Stimulated activated CD8-positive, alpha-beta memory T cell treated with anti-CD3 and anti-CD28 coated beads, Interleukin-4, amount 100 ng/mL, for 4 hours (primary cell): ENCODE measurements at places on chromosomes 6 and 20.

DNA sequence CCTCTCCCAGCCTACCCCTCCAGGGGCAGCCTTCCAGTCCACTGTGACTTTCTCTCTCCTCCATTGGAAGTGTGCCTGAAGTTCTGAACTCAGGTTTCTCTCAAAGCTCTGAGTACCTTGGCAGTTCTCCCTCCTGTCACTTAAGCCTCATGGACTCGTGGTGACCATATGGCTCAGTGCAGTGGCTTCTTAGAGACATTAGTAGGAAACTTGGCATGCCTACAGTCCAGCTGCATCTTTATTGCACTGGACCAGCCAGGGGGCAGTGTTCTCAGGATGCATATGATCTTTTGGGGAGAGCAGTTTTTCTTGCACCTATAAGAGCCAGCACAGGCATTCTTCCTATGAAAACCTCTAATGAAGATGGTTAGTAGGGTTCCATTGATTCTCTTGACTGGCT, 47.5 kb upstream of the KCNK16 start:
- DNase-seq, result no peak

- no peak for DNase-seq
These were observed 815.2 kb downstream of the QKI start for GRCh38 chr6:164229716-164230115.

- DNase-seq, result no peak
These were observed 83.0 kb downstream of the SCAND1 start for GRCh38 chr20:35871259-35871771.

DNA sequence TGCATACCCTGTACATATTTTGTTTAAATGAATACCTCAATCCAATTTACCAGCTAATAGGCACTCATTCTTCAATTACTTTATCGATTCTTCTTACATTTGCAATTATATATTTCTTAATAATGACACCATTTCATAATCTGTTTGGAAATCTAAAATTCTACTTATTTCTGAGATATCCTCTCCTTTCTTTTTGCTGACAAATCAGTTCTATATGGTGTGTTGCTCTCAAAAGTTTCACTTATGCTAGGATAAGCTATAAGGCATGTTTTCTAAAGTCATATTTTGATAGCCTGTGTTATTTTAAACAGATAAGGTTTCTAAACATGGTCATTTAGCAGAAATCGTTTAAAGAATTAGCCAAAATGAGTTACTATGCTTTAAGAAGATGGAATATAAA, 140.6 kb upstream of the GJE1 start:
- DNase-seq, result no peak

GRCh38 chr20:18527836-18528235, 20.1 kb downstream of the SEC23B start:
- no peak for DNase-seq

- DNase-seq, result no peak
These were observed 5.8 kb upstream of the EEF1E1 start for GRCh38 chr6:8108031-8108660.

DNA sequence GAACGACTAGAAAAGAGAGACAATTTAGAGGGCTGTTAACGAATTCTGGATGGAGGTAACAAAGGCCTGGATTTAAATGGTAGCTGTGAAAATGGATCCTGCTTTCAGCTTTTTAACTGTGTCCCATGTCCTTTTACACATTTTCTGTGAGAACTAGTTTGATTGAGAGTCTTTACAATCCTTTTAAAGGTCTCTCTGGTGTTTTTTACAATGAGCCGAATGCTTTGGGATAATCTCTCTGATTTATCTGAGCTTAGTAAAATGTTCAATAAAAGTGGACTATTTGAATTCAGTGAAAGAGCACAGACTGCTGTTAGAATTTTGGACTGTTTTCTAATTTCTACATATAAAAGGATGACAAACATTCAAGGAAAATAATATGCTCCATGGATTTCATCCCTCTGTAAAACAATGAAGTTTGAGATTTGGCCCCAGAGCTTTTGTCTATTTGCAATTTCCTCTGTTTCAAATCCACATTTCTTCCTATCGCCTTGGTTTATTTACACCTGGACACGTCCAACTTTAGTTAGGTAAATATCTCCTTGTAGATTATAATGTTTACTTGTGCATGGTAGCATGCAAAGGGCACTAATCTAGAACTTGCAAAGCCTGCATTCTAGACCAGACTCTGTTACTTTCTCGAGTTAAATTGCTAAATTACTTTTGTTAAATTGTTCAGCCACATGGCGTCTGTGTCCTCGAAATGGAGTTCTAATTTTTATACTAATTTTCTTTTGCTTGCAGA, 871.0 kb upstream of the CITED2 start:
- DNase-seq, result no peak

DNA sequence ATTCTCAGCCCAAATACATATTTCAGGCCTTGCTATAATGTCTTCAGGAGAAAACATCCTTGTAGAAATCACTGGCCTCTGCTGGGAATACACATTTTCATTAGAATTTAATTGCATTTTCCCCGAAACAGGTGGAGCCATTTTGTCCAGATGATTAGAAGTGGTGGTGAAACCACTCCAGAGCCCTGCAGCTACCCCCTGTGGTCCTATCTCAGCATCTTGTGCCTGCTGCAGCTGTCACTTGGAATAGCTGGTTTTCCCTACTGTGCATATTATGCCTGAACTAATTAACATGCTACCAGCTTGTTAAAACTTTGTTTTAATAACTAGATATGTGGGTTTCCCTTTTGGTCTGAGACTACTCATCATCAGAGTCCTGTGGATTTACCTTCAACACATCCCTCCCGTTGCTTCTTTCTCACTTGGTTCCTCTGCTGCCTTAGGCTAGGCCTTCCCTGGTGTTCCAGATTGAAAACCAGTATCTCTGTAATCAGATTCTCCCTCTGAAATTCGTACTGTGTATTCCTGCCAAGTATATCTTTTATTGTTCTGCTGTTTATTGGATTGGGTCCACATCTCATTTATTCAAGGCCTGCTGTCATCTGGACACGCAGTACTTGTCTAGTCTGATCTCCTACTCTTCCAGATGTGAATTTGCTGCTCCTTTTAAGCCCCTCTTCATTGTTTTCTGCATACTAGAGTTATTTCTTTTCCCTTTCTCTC, 15.2 kb downstream of the DNAH8 start:
- no peak for DNase-seq

- DNase-seq, result no peak
These were observed 11.1 kb upstream of the ELOVL2 start for GRCh38 chr6:11055127-11055627.

DNA sequence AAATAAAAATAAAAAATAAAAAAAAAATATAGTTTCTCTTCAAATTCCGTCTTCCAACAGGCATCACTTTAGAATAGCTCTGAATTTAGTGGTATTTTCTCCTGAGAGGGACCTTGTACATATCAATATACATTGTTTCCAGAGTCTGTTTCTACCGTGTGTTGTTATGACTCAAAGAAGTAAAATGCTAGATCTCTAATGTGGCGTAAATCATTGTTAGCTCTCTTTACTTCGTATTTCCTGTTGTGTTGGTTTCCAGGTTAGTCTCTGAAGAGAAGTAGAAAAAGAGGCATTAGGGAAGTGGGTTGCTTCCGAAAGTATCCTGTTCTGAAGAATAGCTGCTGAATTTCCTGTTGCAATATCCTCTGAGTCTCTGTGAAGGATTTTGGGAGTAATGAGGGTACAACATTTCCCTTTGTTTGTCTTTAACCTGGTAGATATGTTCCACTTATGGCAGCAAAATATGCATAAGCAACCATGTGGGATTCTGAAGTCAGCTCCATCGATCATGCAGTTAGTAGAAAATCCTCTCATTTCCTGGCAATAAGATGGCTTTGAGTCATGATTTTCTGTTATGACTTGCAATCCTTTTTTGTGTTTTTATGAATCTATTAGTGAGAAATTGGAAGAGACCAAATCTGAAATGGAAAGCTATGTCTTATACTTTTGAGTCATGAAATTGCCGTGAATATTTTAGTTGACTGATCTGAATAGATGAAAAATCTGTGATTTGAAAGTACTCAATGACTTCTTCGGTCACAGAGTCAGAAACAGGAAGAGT, 42.0 kb upstream of the MCHR2 start:
- no peak for DNase-seq

GRCh38 chr6:12483712-12484111, 193.6 kb downstream of the EDN1 start:
- DNase-seq, result no peak

DNA sequence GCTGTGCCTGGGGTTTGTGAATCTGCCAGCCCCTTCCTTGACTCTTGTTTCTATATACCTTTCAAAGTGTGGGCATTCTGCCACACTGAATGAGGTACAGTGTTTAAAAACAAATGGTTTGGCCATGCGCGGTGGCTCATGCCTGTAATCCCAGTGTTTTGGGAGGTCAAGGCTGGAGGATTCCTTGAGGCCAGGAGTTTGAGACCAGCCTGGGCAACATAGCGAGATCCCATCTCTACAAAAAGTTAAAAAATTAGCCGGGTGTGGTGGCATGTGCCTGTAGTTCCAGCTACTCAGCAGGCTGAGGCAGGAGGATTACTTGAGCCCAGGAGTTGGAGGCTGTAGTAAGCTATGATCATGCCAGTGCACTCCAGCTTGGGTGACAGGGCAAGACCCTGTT, 5.8 kb downstream of the FAM83D start:
- no peak for DNase-seq

DNA sequence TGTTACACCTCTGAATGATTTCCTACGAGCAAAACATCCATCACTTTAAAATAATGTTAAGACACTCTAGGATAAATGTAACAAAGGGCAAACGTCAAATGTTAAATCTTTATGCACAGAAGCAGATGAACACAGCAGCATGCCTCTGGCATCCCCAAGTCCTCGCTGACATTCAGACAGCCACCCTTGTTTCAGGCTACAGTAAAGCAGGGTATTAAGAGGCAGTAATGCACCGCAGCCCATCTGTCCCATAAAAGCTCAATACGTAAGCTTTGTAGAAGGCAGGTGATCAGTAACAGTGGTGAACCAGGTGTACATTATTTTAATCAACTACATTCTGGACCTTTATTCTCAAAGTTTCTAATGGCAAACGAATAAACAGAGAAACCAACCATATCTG, 64.8 kb downstream of the PPP1R3G start:
- no peak for DNase-seq

DNA sequence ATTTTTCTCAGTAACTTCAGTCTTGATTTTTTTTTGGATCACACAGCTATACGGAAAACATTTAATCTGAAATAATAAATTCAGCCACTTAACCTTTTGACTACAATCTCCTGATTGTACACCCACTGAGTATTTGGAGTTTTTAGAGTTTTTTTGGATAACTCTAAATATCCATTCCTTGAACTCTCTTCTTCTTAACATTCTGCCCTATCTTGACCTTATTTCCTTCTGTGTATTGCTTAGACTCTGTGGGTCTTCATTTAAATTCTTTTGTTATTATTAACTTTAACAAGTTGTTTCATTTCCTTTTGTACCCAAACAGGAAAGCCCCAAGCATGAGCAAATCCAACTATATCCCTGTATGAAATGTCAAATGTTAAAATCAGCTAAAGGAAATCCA, 170.2 kb upstream of the PTCHD4 start:
- no peak for DNase-seq

DNA sequence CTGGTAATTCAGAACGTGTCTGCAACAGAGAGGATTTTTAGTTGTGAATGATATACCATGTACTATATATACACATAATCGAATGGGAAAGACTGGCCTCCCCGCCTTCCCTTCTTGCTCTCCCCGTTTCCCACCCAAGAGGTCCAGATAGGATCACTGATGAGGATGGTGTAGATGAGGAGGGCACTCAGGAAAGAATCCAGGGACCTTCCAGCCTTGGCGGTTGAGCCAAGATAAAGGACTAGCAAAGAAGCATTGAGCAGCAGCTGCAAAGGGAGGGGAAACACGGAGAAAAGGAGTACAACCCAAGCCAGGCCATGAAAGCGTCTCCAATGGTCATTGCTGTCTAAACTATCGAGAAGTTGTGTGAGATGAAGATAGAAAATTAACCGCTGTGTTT, 84.0 kb upstream of the EXOC2 start:
- no peak for DNase-seq

DNA sequence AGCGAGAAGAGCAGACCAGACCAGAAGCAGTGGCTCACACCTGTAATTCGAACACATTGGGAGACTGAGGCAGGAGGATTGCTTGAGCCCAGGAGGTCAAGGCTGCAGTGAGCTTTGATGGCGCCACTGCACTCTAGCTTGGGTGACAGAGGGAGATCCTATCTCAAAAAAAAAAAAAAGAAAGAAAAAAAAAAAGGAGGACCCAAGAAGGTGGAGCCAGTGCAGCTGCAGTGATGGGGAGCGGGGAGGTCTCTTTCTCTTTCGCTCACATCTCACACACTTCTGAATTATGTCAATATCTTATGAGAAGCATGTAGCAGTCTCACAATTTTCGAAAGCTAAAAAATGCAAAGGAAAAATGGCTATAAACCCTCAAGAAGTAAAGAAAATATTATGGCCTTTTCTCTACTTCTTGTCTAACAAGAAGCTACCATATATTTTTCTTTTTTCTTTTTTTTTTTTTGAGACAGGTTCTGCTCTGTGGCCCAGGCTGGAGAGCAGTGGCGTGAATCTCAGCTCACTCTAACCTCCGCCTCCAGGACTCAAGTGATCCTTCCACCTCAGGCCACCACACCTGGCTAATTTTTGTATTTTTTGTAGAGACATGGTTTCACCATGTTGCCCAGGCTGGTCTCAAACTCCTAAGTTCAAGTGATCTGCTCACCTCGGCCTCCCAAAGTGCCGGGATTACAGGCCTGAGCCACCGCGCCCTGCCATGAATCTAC, 3.8 kb upstream of the SPO11 start:
- no peak for DNase-seq

DNA sequence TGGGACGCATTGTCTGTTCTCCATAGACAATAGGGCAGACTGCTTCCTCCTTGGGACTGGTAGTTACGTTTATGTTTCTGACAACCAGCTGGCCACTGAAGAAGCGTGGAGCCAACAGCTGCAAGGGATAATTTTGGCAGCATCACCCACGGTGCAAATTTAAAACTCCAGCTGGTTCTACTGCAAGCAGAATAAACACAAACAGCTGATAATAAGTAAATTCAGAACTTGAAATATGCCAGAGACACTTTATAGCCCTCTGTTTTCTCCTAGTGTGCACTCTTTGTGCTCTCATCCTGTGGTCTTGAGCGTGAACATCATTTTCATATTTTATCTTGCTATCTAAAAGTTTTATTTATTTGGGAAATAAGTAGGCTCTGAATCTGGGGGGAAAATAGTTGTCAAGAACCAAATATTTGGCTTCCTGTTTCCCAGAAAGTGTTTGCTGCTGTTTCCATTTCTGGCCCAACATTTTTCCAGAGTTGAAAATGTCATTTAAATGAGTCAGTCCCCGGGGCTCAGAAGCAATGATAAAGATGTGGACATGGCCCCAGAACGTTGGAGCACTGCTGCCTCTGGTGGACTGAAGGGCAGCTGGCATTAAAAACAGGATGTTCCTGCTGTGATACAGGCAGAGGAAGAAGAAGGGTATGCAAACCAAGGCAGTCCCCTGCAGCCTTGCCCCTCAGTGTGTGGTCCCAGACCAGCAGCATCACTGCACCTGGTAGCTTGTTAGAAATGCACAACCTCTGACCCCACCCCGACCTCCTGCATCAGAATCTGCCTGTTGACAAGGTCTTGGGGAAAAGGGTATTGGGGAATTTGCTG, 12.5 kb upstream of the THBD start:
- no peak for DNase-seq
